ENCODE measurements at places on chromosomes 11 and 22.

- no peak for DNase-seq
These were observed 35.6 kb downstream of the LIMK2 start for GRCh38 chr22:31247726-31248125.

- DNase-seq, result no peak
These were observed 26.8 kb upstream of the HMOX1 start for GRCh38 chr22:35354068-35354467.

- no peak for DNase-seq
These were observed 212.0 kb upstream of the PGR start for GRCh38 chr11:101341578-101341977.

- no peak for DNase-seq
These were observed 113.1 kb upstream of the TTC12 start for GRCh38 chr11:113201054-113201818.

- DNase-seq, result no peak
These were observed 32.7 kb upstream of the CD82 start for GRCh38 chr11:44532809-44533208.

GRCh38 chr11:64605244-64605560 lies 14.2 kb downstream of the SLC22A12 start:
- no peak for DNase-seq

- no peak for DNase-seq
These were observed 22.8 kb upstream of the TP53AIP1 start for GRCh38 chr11:128965485-128965884.

DNA sequence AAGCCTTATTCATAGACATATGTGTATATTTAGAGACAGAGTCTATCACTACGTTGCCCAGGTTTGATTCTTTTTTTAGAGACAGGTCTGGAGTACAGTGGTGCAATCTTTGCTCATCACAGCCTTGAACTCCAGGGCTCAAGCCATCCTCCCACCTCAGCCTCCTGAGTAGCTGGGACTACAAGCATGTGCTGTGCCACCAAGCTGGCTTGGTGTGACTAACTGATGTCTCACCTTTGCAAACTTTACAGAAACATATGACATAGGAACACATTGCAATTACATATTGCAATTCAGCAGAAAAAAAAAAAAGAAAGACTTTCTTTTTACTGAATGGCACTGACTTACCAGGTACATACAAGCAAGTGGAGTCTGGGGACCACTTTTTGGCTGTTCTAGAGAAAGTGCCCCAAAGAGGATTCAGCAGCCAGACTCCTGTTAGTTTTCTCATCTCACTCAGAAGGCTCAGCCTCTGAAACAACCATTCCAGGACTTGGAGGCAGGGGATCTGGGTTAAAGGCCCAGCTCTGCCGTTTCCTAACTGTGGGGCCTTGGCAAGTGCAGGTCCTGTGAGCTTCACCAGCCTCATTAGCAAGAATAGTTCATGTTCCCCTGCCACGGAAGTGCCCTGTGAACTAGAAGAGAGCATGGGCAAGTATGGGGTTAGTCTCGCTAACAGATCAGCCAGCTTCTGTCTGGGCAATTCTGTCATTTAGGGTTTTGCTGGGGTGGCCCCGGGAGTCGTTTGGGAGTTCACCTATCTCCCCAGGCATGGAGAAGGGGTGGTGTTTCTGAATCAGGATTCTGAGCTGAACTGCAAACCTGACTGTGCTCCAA lies 11.3 kb upstream of the NFAM1 start:
- DNase-seq, result no peak

DNA sequence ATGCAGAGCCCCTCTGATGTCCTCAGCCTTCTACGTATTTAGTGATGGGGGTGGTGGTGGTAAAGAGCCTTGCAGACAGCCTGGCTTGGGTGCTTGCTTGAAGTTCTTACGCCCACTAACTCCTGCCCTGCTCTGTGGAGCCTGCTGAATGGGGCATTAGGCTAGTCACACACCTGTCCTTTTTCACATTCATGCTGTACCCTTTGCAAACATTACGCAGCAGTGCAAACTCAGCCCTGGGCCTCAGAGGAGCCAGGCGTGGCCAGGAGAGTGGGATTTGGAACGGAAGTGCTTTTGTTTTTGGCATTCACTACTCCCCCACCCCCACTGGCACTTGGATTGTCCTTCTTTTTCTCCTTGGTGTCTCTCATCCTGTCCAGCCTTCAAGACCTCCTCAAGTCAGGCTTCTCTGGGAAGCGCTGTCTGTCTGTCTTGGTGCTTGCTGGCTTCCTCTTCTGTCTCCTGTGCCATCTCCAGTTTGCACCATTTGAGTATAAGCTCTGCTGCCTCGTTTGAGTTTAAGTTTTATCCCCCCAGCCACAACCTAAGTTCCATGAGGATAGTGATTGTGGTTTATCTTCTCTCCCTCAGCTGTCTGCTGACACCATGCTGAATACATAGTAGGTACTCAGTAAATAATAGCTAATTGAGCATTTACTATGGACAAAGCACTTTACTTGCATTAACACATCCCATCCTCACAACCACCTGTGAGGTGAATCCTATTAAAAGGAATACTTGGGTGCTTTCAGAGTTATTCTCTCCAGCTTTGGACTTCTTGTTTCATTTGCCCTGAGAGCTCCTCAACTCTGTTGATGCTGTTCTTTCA lies 26.7 kb downstream of the ZBTB16 start:
- no peak for DNase-seq

DNA sequence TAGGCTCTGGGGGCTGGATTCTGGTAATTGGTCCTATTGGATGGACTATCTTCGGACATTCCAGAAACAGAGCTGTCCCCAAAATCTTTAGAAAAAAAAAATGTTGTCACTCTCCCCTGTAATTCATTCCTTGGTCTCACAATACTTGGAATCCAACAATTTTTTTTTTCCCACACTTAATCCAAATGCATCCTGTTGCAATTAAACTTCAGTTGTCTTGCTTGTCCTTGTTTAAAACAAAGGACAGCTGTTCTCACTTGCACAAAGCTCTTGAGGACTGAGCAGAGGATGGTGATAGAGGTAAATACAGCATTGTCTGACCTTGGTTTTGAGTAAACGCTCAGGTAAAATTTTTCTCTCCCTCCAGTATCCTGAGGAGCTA lies 75.3 kb downstream of the SC5D start:
- DNase-seq, result no peak

- no peak for DNase-seq
These were observed 14.2 kb downstream of the OR5B21 start for GRCh38 chr11:58493676-58494075.

GRCh38 chr11:91470656-91471055 lies 754.0 kb upstream of the FAT3 start:
- DNase-seq, result no peak

DNA sequence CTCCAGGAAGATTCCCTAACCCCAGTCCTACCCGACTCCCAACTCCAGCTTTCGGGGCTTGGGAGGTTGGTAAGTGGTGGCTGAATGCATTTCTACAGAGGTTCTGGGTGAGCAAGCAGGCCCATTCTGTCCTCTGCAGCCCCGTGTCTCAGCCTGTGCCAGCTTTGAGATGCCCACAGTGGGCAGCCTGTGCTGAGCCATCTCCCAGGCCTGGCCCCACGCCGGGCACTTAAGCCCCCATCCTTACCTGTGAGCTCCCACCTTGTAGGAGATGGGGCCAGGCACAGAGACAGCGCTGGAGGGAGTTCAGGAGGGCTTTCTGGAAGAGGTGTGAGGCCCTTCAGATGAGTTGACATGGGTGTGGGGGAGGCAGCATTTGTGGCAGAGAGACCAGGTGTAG lies 54.5 kb downstream of the ANO1 start:
- no peak for DNase-seq

DNA sequence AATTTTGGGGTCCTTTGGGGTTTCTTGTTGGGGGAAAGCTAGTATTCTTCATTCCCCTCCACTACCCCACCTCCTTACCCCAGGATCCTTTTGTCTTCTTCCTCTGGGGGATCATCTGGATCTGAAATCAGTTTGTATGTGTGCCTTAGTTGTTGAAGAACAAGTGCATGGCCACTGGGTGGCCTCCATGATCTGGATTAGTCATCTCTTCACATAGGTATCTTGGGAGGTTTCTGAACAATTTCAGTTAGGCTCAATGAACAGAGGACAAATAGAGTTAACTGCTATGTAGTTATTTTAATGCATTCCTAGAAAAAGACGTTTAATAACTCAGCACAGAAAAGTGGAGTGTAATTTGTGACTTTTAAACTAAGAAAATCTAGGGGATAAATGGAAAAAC lies 7.1 kb upstream of the VWA5A start:
- DNase-seq, result no peak

- DNase-seq, result peak; percentile 71
These were observed 24.7 kb downstream of the LAYN start for GRCh38 chr11:111565114-111565720.

GRCh38 chr11:44863231-44863630 lies 87.5 kb downstream of the TP53I11 start:
- no peak for DNase-seq

- no peak for DNase-seq
These were observed 321.8 kb downstream of the TBC1D22A start for GRCh38 chr22:47084226-47084625.

- no peak for DNase-seq
These were observed 23.4 kb downstream of the NAV2 start for GRCh38 chr11:19735909-19736498.

GRCh38 chr11:116813781-116814471 lies 9.2 kb downstream of the APOA4 start:
- DNase-seq, result no peak

DNA sequence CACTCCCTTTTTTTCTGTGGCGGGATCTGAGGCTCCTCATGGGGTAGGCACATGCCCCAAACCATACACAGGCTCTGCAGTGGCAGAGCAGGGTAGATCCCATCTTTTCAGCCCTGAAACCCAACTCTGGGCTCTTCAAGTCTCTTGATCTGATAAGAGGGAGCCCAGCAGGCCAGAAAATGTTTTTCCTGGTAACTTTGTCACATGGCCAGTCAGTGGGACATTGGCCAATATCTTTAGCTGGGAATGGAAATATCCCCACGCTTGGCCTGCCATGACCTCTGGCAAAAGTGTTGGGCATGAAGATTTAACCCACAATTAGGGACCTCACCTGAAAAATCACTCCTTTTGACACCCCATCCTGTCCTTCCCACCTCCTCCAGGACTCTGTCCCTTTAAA lies 8.1 kb downstream of the INPP5J start:
- DNase-seq, result no peak

- DNase-seq, result no peak
These were observed 288.3 kb downstream of the TENM4 start for GRCh38 chr11:79152511-79152910.

DNA sequence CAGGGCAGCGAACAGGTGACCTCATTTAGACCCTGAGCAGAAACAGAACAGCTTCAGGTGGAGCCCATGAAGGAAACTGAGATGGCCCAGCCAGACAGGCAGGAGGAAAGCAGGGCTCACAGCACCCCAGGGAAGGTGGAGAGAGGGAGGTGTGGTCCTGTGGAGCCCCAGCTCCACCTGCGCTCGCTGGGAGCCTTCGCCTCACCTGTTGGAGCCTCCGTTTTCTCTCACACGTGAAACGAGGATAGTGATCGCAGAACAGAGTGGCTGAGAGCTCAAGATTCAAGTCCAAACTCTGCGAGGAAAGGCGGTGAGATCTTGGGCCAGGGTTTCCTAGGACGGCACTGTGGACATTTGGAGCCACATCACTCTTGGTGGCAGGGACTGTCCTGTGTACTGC lies 8.6 kb upstream of the CERK start:
- no peak for DNase-seq

DNA sequence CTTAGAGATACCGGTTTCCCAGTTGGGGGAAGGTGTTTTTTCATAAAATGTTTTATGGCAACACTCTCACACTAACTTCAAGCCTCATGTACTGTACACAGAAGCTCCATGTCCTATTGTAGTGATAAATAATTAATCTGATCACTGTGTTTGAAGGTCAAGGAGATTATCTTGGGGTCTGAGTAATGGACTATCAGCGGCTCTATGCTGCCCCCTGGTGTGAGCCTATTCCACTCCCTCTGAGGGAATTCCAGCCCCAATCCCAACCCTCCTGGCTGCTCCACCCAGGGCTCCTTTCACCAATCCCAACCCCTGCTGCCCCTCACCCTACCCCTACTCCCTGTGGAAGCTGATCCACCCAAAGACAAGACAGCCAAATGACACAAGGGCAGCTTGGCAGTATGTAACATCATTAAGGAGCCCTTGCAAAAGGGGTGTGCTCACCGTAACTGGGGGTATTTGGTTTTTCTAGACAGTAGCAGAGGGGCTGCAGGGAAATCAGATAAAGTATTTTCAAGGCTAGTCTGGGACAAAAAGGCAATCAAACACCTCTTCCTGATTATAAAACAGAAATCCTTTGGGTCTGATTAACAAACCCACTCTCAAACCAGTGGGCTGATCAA lies 22.3 kb downstream of the HPS4 start:
- DNase-seq, result peak; percentile 84

- peak; percentile 69 for DNase-seq
These were observed at the start of gene SHISA8 for GRCh38 chr22:41915035-41915785. Gene SHISA8, minus strand, starts transcription at chr22:41915074. Its CDS starts 407 bp downstream, at chr22:41914667.

DNA sequence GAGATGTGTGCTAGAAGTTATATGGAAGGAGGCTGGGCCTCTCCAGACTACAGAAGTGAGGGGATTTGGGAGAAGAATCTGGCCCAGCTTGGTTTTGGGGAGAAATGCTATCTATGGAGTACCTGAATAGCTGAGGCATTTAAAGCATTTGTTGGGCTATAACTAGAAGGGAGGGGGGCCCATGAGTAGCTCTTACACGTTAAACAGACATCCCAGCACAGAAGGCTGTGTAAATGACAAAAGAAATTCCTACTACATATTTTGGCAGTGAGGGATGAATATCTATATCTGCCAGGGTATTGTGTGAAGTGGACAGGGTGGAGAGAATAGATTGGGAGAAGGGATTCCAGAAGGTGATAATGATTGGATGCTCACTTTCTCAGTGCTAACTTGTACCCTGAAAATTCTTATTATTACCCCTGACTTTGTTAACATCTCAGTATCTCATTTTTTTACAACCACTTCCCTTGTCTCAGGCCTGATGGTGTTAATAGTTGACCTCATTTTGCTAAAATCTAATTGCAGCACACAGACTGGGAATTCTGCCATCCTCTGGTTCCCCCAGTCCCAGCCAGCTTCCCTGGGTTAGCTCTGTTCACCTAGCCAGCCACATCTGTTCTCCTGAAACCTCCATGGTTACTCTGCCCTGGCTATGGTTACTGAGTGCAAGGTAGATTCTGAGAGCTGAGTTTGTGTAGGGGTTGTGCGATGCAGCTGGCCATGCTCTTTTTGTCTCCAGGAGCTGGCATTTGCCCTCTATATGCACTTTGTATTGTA lies 28.8 kb upstream of the RRM1 start:
- no peak for DNase-seq

GRCh38 chr11:17736930-17737817 lies 2.6 kb downstream of the KCNC1 start:
- no peak for DNase-seq

GRCh38 chr22:50115693-50116092 lies 25.9 kb downstream of the MOV10L1 start:
- DNase-seq, result no peak

Measured in HEK293T (cell line).